ENCODE measurements at places on chromosomes 7 and 10.

DNA sequence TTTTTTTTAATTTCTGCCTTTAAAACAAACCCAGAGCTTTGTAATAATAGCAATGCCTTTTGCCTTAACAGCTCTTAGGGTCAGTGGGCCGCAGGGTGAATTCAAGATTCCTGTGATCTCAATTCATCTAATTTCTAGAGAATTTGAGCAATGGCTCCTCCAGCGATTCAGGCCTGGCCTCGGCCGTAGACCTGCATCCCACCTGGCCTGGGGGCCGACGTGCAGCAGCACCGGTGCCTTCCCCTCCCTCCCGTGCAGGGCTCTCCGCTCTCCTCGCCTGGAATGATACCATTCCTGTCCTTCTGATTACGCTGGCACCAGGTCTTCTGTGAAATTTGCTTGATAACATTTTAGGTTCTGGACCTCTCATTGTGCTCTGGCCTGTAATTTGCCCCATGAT, 172.5 kb downstream of the ADARB2 start:
- DNase-seq = no peak

GRCh38 chr10:33463011-33463410, 128.5 kb upstream of the NRP1 start:
- DNase-seq = no peak

DNA sequence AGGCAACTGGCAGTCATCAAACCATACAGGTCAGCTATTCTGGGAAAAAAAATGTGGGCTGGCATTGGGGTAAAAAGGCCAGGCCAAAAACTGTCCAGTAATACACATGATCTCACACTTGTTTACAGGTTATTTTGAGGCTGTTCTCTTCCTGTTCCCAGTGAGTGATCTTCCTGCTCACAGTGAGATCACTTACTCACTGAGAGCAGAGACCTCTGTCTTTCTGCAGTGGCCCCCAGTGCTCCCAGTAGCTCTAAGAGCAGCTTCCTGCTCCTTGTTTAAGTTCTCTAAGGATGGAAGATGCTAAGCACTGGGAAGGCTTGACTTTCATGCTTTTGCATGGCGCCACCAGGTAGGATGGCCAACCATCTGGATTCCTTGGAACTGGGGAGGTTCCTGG, 93.5 kb upstream of the KIAA1217 start:
- DNase-seq = no peak

DNA sequence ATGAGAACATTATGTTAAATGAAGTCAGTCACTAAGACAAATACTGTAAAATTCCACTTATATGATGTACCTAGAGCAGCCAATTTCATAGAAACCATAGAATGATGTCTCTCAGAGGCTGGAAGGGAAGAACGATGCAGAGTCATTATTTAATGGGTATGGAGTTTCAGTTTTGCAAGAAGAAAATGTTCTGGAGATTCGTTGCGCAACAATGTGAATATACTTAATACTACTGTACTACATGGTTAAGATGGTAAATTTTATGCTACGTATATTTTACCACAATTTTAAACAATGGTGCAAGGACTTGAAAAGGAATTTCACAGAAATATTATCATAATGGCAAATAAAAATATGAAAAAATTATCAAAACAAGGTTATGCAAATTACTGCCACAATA, 972.6 kb downstream of the KCNMA1 start:
- DNase-seq = peak; percentile 41

GRCh38 chr10:90741926-90742565, 115.8 kb downstream of the HTR7 start:
- peak; percentile 6 for DNase-seq

DNA sequence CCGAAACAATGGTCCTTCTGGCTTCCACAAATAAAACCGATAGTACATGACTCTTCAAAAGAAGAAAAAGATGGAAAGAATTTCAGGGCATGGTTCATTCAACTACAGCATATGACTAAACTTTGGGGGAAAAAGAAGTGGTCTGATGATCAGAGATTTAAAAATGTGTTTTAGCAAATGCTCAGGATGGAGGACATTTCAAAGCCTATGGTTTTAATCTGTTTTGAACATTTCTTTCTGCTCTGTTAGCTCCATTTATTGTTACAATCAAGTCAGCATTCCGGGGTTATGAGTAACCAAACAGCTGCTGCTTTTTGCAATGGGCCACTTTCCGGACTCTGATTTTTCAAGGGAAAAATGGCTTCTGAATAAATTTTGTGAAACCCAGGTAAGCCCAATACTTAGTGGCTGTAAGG, 142.4 kb downstream of the CUBN start:
- peak; percentile 80 for DNase-seq

- DNase-seq = peak; percentile 12
These were observed 311.7 kb upstream of the NEBL start for GRCh38 chr10:21208666-21209316.

DNA sequence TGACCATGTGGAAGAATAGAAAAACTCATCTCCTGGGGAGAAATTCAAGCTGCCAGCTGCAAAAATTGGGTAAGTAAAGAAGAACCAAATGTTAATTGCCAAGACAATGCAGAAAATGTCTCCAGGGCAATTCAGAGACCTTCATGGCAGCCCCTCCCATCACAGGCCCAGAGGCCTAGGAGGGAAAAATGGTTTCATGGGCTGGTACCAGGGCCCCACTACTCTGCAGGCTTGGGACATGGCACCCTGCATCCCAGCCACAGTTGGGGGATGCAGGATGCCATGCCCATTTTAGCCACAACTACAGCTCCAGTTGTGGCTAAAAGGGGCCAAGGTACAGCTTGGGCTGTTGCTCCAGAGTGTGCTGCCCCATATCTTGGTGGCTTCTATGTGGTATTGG, 20.9 kb upstream of the MKLN1 start:
- no peak for DNase-seq

GRCh38 chr10:76911184-76911583, 726.4 kb downstream of the KCNMA1 start:
- DNase-seq = no peak

DNA sequence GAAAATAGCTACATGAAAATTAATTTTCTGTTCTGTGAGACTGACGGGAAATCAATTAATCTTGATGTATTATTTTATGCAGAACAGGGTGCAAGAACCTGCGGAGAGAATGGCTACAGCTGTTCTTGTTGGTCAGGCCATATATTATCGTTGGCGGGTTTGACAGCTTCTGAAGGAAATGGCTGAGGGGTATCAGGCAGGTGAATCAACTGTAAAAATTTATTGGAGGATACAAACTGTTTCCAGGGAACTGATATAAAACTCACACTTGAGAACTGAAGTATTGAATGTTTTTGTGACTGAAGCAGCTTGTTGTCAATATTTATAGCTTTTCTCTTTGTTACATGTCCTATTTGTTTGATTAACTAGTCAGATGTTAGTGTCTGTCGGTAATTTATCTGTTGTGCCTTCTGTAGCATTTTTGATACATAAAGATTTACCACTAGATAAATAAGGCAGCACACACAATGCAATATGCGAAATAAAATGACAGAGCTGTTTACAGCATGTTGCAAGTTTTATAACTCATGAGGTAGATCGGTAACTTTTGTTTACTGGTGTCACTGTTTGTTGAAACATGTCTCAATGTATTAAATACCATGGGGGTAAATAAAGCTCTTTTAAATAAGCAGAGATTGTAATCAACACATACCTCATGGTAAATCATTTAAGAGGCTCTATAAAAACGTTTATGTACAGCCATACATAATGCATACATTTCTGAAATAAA, 308.2 kb downstream of the LRMDA start:
- no peak for DNase-seq

DNA sequence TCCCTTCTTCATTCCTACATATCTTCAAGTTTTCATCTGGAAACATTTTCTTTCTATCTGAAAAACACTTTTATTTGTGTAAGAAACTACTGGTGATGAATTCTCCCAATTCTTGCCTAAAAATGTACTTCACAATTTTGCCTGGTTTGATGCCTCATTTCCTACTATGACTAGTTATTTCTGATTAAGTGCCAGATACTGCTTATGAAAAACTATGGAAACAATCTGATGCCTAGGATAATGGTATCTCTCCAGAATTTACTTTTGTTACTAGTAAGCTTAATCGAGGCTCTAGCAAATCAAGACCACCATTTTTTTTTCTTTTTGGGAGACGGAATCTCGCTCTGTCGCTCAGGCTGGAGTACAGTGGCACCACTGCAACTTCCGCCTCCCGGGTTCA, 31.3 kb downstream of the CACUL1 start:
- DNase-seq = peak; percentile 47

Data from fibroblast of lung (primary cell).